C1 segment of cervical spinal cord (tissue), 14 donors: ENCODE measurements at places on chromosomes 11 and 22.

DNA sequence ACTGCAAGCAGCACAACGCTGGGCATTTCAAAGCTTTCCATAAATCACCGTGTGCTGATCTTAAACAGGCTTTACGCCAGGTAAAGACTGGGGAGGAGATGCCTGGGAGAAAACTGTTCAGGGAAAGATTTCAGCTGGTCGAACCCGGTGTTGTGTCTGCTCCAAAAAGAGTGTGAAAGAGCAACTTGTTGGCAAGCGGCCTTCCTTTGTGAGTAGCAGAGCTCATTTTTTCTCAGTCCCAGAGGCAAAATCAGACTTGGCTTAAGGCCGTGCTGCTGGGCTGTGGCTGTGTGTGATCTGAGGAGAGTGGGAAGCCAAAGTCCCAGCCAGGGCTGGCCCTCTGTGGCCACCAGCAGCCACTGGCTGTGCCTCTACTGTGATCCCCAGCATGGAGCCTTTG is 75.7 kb upstream of the E2F8 start:
- DNase-seq: peak; percentile 50

GRCh38 chr11:85826116-85826855 is 15.3 kb upstream of the SYTL2 start:
- no peak for DNase-seq

- DNase-seq: no peak
Observed at GRCh38 chr22:25651332-25652085, 87.0 kb downstream of the GRK3 start.

DNA sequence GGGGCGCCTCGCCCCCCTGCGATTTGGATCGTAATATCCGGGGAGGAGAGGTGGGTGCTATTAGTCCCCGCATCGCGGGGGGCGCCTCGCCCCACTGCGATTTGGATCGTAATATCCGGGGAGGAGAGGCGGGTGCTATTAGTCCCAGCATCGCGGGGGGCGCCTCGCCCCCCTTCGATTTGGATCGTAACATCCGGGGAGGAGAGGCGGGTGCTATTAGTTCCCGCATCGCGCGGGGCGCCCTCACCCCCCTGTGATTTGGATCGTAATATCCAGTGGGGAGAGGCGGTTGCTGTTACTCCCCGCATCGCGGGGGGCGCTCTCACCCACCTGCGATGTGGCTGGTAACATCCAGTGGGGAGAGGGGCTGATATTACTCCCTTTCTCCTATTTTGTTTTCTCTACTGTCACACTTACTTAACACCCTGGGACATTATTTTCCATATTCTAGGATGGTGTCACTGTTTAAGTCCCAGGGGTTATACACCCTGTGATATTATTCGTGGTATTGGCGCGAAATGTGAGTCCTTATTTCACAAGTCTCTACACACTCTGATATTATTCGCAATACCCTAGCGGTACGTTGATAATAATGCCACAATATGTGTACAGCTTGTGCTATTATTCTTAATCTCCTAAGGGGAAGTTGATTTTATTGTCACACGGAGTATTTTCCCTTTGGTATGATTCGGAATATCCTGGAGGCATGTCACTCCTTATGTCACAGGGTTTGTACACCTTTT is 57.8 kb upstream of the ALDH3B2 start:
- no peak for DNase-seq

- no peak for DNase-seq
Observed at GRCh38 chr11:61585115-61585514, 4.2 kb upstream of the SYT7 start.
